NCI-H2081 (cell line): ENCODE measurements at places on chromosomes 16 and 17.

DNA sequence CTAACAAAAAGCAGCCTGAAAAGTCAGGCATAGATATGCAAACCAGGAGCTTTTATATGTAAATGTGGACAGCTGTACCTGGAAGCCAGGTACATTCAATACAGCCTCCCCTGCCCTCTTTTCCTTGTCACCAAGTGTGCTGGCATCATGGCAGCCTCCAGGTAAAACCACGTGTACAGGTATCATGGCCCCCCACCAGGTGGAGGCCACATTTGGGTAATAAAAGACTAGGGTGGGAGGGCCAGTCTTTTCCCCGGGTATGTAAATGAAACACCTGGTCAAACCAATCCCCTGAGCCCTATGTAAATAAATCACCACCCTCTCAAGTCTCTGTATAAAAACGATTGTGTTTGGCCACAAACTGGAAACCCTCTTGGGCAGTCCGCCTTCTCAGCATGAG, 226.4 kb upstream of the GOT2 start:
- DNase-seq, result no peak

GRCh38 chr17:2835780-2836179, 39.5 kb downstream of the RAP1GAP2 start:
- no peak for DNase-seq

DNA sequence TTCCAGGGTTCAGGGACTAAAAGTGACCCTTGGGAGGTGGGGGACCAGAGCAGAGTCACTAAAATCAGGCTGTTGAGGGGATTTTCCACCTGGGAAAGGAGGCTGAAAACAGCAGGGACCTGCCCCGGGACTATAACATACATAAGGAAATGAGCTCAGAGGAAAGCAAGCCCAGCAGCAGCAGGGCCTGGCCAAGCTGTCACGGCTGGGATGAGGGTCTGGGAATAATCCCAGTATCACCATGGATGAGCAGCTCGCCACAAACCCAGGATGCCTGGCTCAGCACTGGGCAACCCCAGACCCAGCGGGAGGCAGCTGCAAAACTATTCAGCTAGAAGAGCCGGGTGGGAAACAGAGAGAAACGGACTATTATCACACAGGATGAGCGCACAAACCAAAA, 72.4 kb downstream of the RPH3AL start:
- no peak for DNase-seq

DNA sequence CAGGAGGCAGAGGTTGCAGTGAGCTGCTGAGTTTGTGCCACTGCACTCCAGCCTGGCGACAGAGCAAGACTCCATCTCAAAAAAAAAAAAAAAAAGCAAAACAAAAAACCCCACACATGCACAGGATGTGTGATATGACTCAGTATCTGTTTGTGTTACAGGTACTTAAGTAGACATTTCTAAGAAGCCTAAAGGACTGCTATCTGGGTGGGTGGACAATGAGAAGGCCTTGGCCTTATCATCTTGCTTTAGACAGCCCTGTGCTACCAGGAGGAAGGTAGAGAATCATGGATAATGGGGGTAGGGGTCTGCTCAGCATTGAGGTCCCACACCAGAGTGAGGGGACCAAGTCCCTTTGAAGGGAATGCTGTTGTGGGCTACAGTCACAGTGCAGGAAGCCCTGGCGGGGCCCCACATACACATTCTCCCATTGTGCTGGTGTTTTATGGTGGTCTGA, 26.7 kb downstream of the PLD6 start:
- DNase-seq, result no peak

GRCh38 chr16:67372664-67373063, 20.6 kb downstream of the TPPP3 start:
- no peak for DNase-seq

DNA sequence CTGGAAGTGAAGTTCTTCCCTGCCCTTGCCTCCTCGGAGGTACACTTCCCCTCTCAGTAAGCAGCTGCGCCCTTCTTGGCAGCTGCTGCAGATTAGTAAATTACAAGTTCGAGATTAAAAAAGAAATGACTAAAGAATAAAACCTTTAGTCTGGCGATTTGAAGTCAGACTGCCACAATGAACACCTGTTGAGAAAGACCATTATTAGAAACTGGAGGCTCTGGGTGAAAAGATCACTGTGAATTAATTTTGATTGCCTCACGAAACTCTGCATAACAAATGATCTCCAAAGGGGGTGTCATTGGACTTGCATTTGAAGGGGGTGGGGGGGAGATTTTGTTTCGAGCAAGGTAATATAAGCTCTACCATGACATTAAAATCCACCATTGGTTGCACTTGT, 39.3 kb downstream of the SALL1 start:
- no peak for DNase-seq

DNA sequence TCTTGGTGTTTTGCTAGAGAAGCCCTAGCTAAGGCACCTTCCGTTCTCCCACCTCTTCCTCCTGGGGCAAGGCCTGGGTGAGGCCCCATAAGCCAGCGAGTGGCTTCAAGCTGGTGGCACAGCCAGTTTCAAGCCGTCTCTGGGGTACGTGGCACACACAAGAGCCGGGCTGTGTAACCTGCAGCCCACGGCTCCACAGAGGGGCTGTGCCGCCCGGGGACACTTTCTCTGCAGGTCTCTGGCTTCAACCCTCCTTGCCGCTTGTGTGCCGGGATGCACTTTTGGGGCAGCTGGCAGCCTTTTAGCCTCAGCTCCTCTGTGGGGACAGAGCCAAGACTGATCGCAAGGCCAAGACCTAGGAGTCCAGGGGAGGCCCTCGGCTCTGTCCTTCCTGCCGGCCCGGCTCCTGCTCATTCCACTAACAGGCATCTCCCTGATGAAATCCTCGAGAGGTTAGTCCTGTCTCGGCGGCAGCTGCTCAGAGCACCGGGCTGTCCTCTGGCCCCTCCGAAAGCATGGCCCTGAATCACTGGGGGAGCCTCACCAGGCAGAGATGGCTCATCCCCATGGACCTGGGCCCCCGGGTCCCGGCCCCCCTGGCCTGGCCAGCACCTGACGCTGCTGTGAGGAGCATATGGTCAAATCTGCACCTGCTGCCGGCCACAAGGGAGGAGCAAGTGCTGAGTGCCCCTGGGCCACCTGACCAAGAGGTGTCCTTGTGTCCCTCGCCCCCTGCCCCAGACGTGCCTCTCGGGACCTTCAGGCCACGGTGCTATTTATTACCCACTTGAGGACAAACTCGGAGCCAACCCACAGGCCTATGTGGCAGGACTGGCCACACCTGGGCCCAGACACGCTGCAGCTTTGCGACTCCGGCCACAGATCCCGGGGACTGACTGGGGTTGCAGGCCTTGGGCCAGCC, 98.5 kb downstream of the METRNL start:
- DNase-seq, result no peak

DNA sequence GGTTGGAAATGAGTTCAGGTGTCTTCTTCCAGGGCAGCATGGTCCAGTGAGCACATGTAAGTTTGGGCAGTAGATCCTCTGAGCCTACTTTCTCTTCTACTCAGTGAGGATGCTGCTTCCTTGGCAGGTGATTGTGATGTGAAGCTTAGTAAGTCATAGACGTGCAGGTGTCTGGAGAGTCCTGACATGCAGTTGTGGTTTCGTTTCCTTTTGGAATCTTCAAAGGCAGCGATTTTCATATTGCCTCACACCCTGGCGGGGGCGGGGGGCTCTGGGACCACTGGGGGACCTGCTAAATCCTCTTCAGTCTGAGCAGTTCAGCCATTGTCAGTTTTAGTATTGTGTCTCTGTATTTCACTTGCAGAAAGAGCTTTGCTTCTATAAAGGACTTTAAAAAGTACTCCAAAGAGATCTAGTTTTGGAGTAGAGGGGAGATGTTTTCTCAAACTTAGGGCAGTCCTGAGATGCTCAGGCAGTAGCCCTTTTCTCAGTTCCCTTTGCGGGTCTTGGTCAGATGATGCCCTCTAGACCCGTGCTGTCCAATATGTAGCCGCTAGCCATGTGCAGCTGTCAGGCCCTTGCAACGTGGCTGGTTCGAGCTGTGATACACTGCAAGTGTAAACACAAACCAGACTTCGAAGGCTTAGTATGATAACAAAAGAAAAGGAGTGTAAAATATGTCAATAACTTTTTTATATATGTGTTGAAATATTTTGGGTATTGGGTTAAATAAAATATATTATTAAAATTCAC, 4.0 kb upstream of the CDK5R1 start:
- DNase-seq, result no peak

DNA sequence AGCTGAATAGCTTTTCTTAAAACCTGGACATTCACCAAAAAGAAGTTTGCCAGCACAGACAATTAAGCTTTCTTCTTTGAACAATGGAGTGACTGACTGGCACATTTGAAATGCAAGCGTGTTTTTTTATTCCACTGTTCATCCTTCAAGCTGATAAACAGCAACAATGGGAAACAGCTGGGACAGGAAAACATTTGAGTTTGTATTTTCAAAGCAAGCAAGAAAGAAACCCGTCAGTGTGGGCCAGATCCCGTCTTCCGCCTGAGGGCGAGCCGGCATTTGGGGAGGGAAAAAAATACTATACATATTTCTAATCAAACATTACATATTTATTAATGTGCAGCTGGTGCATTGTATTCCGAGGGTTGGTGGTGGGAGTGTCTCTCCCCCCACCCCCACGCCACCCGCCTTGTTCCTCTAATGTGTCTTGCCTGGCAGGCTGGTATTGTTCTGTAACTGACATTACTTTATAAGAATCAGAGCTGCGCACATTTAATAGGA, 94.3 kb downstream of the CYLD start:
- DNase-seq, result no peak

GRCh38 chr17:61075988-61076387, 323.7 kb upstream of the TBX2 start:
- no peak for DNase-seq

DNA sequence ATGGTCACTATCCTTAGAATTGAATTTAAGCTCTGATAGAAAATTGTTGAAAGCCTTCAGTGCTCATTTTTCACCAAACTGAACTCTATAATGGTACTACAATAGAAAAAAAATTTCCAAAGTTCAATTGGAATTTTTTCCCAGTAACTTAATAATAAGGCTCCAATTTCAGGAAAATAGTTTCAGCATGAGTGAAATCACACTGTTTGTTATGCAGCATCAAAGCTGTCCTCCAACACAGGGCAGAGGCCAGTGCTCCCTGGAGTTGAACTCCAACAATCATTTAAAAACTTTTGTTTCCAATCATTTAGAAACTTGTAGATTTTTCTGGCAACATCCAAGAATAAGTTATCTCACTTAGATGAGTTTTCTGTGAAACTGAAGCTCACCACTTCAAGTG, 103.1 kb upstream of the HSBP1 start:
- DNase-seq, result no peak

GRCh38 chr17:73003487-73003886, 89.0 kb downstream of the SLC39A11 start:
- DNase-seq, result no peak

GRCh38 chr17:40559564-40559916, 5.7 kb downstream of the CCR7 start:
- no peak for DNase-seq

DNA sequence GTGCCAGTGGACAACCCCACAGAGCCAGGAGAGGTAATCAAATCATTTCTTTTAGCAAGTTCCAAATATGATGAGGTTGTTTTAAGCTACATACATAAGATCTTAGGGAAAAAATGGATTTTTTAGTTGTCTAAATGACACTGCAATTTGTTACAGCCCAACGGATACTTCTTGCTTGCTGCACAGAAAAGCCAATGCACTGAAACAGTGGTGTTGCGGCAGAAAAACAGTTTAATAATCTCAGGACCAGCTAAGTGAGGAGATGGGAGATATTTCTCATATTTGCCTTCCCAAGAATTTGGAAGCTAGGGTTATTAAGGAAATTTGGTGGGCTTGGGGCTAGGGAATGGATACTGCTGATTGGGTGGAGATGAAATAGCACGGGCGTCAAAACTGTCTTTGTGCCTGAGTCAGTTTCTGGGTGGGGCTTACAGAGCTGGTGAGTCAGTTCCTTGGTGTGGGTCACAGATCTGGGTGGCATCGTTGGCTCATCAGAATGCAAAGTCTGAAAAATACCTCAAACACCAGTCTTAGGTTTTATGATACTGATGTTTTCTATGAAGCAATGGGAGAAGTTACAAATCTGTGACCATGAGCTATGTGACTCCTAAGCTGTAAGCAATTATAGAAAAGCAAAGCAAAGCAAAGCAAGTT, 255.4 kb downstream of the IRX3 start:
- DNase-seq, result no peak

DNA sequence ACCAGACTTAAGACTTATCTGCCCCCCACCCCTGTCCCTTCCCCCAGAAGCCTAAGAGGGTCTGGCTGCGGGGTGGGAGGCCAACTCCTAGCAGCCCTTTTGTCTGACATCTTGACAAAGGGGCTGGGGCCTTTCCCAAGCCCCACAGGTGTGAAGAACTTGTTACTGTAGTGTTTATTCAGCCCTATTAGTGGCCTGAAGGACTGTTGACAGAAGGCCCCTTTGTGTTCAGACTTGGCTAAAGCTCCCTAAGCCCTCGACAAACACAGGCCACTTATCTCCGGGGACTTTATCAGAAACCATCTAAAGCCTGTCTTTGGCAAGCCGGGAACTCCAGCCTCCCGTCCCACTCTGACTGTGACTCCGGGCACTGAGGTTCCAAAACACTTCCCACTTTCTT, 129.8 kb downstream of the NTN1 start:
- DNase-seq, result no peak

DNA sequence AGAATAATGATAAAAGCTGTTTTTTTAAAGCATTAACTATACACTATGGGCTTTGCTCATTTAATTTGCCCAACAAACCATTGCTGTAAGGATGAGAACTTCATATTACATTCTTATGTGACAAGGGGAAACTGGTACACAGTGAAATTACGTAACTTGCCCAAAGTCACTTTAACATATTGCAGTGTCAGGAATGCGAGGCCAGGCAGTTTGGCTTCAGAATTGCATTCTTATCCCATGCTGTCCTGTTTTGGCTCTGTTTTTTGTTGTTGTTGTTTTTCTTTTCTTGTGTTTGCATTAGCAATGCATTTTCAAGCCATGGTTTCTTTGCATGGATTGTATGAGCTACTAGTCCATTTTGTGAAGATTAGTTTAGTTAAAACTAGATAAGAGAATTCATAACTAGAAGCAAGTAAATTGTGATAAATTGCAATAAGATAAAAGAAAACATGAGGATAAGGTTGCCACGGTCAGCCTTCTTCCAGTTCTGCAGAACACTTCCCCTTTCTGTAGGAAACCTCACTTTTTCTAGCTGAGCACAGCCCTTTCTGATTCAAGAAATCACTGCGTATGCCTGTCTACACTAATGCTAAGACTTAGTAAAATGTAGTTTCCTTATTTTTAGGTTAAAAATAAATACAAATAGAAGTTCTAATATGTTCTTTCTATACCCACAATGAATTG, 221.3 kb upstream of the KCNJ16 start:
- DNase-seq, result no peak

GRCh38 chr17:47806913-47807255, 14.7 kb downstream of the OSBPL7 start:
- DNase-seq, result no peak

DNA sequence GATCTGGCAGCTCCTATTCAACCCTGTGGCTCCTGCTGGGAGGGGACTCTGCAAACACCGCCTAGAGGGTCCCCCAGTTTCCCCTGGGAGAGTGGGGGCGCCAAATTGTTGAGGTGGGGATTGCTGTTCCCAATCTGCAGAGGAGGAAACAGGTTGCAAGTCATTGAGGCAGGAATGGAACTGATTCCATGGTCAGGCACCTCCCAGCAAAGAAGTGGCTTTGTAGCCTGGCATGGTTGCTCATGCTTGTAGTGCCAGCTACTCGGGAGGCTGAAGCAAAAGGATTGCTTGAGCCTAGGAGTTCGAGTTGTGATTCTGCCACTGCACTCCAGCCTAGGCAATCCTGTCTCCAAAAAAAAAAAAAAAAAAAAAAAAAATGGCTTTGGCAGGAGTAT, 198 bp upstream of the PYDC1 start:
- no peak for DNase-seq
